ENCODE measurements at places on chromosomes 11 and 22. TPM values are rescaled to one million over a fixed set of nuclear protein-coding genes. Genes with fewer than 3 reads are reported as not detected.
A peak's percentile ranks its signal among the peaks of the same experiment; 100 is the strongest.

LGR4 gene
- 12.2 TPM for total RNA-seq

GRCh38 chr11:3916962-3917361 lies 61.5 kb downstream of the STIM1 start:
- no peak for DNase-seq

GRCh38 chr22:20946080-20946986 lies 20.7 kb upstream of the AIFM3 start:
- DNase-seq: no peak

DBX1 gene
- total RNA-seq: not detected

MAP6 gene
- total RNA-seq: 3.0 TPM

ASPHD2 gene
- total RNA-seq: 2.2 TPM

VSIG10L2 gene
- not detected for total RNA-seq

- no peak for DNase-seq
Measured at GRCh38 chr11:115155978-115156377, 348.2 kb downstream of the CADM1 start.

- DNase-seq: peak; percentile 43
Measured at GRCh38 chr11:77127235-77127911, 673 bp upstream of the MYO7A start.

PVALB gene
- not detected for total RNA-seq

RIBC2 gene
- total RNA-seq: 0.97 TPM

- DNase-seq: no peak
Measured at GRCh38 chr11:104390651-104391050, 226.7 kb upstream of the PDGFD start.

DNA sequence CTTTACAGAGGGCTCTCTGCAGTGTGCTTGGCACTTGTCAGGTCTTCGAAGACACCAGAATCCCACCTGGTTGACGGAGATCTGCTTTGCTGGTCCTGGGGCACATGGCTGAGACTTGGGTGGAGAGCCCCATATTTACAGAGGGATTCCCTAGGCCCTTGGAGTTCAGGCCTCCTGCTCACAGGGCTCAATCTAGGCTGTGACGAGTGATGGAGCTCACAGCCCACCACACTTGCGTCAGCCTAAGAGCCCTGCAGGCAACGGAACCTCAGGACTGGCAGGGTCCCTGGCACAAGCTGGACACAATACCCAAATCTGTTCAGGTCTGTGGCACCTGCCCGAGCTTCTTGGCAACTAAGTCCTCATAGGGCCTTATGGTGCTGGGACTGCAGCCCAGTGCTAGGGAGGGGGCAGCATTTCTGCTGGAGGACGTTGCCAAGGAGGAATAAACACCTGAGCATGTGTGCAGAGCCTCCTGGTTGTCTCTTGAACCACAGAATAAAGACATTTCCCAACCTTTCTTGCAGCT lies 59.1 kb downstream of the KCNC1 start:
- DNase-seq: no peak

DEFB131B gene
- not detected for total RNA-seq

GRCh38 chr11:84905411-84905810 lies 721.7 kb downstream of the DLG2 start:
- DNase-seq: no peak

DNA sequence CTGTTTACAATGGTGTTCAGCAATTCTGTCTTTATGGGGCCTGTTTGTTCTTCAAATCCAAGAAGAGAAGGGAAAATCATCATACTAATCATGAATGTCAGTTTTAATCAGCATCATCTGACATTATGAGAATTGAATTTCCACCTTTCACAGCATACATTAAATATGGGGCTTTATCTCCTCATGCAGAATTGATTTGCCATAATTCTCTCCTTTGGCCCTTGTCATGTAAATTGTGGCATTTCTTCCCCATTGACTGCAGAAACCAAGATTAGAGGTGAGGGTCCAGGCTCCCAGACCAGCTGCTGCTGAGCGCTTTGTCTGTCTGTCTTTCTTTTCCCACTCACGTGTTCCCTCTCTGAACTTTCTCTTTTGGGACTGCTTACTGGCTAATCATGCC lies 232.1 kb upstream of the NAV2 start:
- DNase-seq: no peak

POU2AF3 gene
- total RNA-seq: not detected

- peak; percentile 71 for DNase-seq
Measured at GRCh38 chr11:128544471-128545051, 42.8 kb downstream of the ETS1 start.

ZNF215 gene
- total RNA-seq: 6.5 TPM

AIFM3 gene
- 0.43 TPM for total RNA-seq

DNA sequence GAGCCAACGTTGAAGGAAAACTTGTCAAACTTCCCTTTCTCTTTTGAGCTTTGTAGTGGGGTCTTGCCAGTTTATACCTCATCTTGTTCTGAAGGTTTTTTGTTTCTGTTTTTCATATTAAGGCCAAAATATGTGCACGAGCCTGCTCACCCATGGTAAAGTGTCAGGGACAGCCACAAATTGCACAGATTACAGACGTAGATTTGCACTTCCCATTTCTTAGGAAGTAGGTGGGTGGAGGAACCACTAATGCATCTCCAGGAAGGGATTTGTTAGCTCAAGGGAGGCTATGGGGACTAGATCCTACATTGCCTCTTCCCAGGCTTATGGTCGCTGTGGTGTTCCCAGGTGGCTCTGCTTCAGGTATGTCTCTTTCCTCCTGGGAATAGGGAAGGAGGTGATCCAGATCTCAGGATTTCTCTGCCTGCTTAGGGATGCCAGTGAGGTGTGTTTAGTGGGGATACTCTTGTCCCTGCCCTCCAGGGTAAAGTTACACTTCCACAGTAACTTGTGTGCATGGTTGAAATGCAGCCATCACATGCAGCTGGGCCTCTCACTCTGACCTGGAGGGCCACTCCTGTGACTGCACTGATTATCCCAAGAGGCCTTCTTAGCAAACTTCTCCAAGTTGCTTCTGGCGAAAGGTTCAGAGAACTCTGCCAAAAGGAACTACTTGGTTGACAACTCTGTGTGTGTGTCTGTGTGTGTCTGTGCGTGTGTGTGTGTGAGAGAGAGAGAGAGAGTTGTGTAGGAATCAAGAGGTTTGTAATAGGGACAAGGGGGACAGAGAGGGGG lies 9.8 kb downstream of the PPFIBP2 start:
- no peak for DNase-seq

DNA sequence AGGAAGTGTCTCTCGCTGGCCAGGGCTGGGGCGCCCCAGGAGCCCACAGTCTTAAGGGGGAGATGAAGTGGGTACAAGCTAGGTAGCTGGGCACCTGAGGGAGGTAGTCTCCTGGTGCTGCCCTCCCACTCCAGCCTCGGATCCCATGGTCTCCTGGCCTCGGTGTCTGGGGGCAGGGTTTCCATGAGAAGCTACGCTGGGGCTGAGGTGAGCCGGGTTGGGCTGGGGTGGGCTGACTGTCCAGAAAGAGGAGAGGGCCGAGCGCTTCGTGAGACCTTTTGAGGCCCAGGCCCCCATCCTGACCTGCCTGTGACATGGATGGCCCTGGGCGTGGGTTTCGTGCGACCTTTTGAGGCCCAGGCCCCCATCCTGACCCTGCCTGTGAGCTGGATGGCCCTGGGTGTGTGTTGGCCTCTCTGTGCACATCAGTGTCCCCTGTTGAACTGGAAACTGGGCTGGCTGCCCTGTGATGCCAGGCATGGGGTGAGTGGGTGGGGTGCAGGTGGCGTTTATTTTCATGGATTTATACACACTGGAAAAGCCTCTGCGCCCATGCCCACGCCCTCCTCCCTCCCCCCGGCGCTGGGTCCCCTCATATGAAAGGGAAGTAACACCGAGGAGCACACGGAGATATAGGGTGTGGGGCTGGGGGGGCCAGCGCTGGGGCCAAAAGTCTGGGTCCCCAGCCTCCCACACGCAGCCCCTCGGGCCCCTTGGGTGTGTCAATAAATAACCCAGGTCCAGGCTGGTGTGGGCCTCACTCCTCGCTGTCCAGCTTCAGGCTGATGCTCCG lies 8.6 kb downstream of the AIP start:
- no peak for DNase-seq

DNA sequence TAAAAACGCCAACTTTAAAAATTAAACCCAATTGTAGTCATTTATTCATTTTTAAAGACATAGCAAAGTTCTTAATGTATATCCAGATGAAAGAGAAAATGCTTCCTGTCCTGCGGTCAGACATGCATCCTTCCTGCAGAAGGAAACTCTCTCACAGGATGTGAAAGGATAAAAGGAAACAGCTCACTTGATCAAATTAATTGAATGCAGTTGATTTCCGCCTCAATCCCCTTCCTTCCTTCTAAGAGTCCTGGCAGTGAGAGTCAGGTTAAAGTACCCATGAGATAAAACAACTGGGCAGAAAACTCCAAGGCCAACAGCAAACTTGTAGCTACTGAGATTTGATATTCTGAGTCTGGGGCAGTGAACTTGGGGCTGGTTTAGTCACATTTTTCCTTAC lies 38.5 kb downstream of the CWC15 start:
- no peak for DNase-seq

GRCh38 chr11:73949912-73950311 lies 914 bp upstream of the DNAJB13 start:
- no peak for DNase-seq

GRCh38 chr22:40757071-40757470 lies 62.1 kb downstream of the SLC25A17 start:
- DNase-seq: no peak

NXPE2 gene
- not detected for total RNA-seq

FAM83F gene
- total RNA-seq: not detected

GRCh38 chr22:41128606-41129005 lies 36.2 kb downstream of the EP300 start:
- DNase-seq: no peak

FUT4 gene
- 4.3 TPM for total RNA-seq

- DNase-seq: no peak
Measured at GRCh38 chr11:134483857-134484256, 71.8 kb upstream of the B3GAT1 start.

- DNase-seq: peak; percentile 30
Measured at GRCh38 chr11:16293204-16293681, 63.1 kb downstream of the SOX6 start.

GRCh38 chr11:43410394-43410793 lies 51.7 kb downstream of the TTC17 start:
- no peak for DNase-seq

SHISAL1 gene
- 3.0 TPM for total RNA-seq

DNA sequence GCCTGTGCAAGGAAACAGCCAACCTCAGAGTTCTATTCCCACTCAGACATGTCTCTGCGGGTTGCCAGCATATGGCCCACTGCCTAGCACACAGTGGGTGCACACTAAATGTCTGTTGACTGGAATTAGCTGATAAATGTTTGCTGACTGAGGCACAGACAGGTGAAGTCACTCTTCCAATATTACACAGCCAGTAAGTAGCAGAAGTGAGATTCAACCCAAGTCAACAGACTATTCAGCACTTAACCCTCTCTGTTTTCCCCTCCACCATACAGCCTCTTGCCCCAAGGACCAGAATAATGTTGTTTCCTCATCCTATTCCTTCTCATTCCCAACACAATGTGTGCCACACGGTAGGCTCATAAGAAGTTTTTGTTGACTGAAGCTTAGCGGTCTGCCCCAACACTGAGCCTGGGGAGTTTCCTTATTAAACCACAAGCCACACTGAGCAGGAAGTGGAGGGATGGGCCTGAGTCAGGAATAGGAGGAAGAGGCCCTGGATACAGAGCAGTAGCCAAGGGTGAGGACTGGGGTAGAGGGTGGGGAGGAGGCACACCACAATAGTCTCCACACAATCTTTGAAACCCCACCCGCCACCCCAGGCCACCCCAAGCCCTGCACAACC lies 15.7 kb upstream of the IL10RA start:
- no peak for DNase-seq

GTF2H1 gene
- 92.0 TPM for total RNA-seq

DNA sequence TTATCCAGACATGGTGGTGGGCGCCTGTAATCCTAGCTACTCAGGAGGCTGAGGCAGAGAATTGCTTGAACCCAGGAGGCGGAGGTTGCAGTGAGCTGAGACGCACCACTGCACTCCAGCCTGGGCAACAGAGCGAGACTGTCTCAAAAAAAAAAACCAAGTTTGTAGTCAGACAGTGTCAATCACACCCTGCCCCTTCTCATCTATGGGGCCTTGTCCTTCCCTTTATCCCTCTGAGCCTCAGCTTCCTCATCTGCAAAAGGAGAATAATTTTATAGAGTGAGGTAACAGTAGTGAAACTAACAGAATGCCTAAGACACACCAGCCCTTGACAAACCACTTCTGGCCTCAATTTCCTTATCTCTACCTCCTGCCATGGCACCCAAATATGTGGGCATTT lies 10.7 kb downstream of the BCL9L start:
- DNase-seq: no peak

GRCh38 chr22:20127869-20128618 lies 3.6 kb upstream of the ZDHHC8 start:
- DNase-seq: no peak

GRCh38 chr22:46546466-46547178 lies 9.2 kb upstream of the CELSR1 start:
- peak; percentile 27 for DNase-seq

- DNase-seq: no peak
Measured at GRCh38 chr11:117822074-117823033, 2.2 kb downstream of the FXYD2 start.

GRAP2 gene
- under 0.01 TPM for total RNA-seq

DNA sequence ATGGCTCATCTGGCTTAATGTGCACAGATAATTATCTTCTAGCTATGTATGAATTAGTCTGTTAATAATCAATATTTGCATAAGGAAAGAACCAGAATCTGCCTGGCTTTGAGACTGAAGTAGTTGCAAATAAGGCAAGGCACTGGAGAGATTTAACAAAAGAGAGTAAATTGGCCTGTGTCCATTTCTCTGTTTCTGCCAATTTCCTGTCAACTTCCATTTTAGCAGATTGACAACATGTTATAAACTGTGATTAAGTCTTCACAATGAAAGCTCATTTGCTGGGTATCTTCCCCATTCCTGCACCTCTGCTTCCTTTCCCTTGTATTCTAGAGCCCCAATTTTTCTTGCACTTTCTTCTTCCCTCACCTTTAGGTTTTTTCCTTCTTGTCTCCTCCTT lies 5.3 kb upstream of the TMEM123 start:
- DNase-seq: no peak

- DNase-seq: no peak
Measured at GRCh38 chr11:134063124-134063495, 5.8 kb upstream of the JAM3 start.

MS4A4A gene
- total RNA-seq: not detected

GRCh38 chr22:38716826-38717225 lies 11.1 kb downstream of the GTPBP1 start:
- DNase-seq: no peak

SCGB1C1 gene
- not detected for total RNA-seq

PRG3 gene
- not detected for total RNA-seq

CREBZF gene
- 49.9 TPM for total RNA-seq

DNA sequence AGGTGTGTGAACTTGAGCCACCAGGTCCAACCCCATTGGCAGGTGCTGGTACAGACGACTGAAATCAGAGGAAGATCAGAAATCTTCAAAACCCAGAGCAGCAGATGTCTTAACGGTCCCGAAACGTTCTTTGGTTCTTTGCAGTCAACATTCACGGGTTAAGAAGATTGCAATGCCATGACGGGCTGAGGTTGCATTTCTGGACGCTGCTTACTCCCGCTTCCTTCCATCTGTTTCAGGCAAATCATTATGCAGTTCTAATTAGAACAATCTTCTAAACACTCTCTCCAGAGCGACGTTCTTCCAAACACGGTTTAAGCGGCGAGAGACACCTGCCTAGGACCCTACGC lies 492 bp upstream of the LUZP2 start:
- no peak for DNase-seq

OR51B4 gene
- total RNA-seq: not detected

Data from fibroblast of villous mesenchyme (primary cell).